ACHN (cell line): ENCODE measurements at places on chromosomes 11 and 22.

- DNase-seq, result no peak
These were observed 582.2 kb upstream of the CADM1 start for GRCh38 chr11:116086426-116086825.

DNA sequence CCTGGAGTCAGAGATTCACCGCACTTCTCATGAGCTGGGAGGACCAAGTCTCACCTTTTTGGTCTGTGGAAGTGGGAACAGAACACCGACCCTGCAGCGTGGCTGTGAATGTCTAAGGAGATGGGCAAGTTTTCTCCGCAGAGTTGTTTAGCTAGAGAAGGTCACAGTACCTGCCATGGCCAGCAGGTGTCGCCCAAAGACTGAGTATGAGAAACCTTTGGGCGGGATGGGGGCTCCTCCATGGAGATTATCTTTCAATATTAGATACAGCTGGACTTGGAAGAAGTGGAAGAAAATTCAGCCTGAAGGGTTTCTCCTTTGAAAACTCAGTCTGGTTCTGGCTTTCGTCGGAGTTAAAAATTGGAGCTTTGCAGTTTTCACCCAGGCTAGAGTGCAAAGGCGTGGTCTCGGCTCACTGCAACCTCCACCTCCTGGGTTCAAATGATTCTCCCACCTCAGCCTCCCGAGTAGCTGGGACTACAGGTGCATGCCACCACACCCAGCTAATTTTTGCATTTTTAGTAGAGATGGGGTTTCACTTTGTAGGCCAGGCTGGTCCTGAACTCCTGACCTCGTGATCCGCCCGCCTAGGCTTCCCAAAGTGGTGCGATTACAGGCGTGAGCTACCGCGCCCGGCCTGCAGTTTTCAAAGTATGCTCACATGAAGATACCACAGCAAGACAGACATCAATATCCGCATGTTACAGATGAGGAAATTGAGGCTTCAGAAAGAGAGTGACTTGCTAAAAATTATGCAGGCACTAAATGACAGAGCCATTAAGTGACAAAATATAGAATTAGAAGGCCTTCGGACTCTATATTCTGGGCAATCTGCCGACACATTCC, 10.7 kb upstream of the DSCAML1 start:
- DNase-seq, result peak; percentile 63

- DNase-seq, result peak; percentile 18
These were observed 25.0 kb downstream of the ARHGAP1 start for GRCh38 chr11:46675288-46675851.

DNA sequence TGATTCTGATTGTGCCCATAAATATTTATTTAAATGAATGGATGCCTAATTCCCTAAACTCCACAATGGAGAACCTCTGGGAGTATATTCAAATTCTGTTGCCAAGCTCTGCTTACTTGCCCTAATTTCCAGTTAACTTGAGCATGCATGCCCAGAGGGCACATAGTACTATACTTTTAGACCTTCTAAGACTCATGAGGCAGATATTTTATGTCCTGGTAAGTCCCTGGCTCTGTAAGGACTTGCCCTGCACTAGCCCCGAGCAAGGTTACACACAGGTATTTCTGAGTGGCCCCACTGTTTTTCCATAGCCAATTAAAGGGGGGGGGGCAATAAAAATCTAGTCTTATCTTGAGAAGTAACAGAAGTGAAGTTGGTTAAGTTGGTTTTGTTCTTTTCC, 21.1 kb upstream of the CAPRIN1 start:
- DNase-seq, result no peak

DNA sequence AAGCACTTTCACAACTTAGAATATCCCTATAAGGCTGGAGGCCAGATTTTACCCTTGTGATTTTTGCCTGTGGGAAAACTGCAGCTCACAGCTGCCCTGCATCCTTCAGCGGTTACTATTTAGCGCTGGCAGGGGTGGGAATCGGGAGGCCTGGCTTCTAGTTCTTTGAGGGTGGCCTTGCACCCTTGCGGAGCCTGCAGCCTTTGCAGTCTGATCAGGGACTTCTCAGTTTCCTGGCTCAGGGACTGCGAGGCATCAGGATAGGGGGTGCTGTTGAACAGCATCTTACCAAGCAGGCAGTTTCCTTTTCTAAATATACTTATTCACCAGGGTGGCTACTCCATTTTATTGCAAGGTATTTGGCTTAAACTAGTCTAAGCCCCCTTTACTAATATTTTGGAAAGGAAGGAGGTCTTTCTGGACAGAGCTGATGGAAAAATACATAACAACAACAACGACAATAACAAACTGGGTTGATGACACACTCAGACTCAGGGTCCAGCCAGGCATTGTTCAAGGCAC, 2.9 kb upstream of the APOA1 start:
- no peak for DNase-seq
